SHP77 treated with DMSO at 0.1 percent for 48 hours (cell line): ENCODE measurements at places on chromosomes 11 and 22.

GRCh38 chr22:44524806-44525205, 26.8 kb upstream of the RTL6 start:
- no peak for DNase-seq

DNA sequence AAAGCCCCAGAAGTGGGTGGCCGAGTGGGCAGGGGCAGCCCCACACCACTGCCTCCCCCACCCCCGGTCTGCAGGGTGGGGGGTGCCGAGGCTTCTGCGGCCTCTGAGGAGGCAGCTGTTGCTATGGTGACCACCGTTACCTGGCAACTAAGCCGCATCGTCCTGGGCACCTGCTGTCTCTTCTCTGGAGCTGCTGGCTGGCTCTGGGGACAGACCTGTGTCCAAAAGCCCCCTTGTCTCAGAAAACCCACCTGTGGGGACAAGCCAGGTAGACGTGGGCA, 79.9 kb upstream of the PRR5 start:
- peak; percentile 36 for DNase-seq

DNA sequence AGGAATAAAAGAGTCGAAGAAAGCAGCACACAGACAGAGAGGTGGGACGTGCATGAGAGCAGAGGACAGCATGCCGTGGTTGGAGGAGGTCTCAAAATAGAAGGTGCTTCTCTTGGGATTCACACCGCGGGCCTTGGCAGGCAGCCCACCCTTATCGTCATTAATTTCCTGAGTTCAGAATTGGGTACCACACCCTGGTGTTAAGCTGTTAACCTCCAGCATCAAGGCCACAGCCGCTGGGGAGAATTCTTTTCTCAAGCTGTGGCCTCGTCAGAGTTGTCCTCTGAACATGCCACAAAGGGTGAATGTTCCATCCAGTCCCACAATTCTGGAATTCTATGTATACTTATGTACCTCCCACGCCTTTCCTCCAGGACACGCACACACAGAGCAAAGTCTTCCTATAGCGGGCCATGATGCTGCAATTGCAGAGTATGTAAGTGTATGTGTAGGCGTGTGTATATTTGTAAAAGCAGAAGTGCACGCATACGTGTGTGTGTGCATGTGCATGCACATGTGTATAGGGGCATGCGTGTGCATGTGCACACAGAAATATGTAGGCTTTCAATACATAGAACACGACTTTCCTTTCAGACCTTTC, 39.0 kb downstream of the ADAMTS8 start:
- DNase-seq: no peak

GRCh38 chr22:22235558-22235957, 9.0 kb upstream of the VPREB1 start:
- DNase-seq: no peak

GRCh38 chr11:70804139-70804837, 406.0 kb downstream of the CTTN start:
- DNase-seq: no peak

DNA sequence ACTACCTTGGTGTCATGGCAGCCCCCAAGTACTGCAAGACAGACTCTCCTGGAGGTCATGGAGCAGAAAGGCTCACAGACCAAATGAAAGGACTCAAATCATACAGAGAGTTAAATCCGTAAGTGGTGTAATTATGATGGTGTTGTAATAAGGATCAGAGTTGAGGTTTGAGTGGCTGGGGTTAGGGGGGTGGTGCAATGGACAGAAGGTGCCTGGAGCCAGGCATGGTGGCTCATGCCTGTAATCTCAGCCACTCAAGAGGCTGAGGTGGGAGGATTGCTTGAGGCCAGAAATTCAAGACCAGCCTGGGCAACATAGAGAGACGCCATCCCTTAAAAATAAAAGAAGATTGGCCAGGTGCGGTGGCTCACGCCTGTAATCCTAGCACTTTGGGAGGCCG, 18.7 kb downstream of the ART5 start:
- no peak for DNase-seq

DNA sequence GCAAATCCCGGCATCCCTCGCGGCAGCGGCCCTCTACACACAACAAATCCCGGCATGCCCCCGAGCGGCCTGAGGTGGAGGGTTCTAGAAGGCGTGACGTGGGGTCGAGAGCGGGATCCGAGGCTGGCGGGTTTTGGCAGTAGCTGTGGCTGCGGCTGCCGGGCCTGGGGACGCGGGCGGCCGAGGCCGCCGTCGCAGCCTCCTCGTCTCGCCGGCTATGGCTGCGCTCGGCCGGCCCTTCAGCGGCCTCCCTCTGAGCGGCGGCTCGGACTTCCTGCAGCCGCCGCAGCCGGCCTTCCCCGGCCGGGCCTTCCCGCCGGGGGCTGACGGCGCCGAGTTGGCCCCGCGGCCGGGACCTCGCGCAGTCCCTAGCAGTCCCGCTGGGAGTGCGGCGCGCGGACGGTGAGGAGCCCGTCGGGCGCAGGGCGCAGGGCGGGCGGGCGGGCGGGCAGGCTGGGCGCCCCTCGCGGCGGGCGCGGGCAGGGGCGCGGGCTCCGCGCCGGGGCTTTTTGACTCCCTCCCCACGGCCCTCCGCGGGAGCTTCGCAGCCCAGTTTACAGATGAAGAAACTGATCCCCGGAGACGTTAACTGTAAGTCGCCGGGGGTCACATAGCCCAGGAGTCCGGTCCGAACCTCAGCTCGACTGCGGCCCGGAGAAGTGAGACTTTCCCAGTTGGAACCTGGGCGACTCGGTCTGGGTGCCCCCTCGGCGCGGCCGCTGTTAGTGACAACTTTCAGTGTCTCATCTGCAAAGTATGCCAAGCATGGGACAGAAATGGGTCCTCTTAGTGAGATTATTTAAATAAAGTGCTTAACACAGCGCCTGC, at the start of gene CCDC117:
CCDC117 (plus strand) TSS at position 63 of the 828 bp plus-strand sequence; CDS start at position 218, 155 bp downstream.
- peak; percentile 78 for DNase-seq

DNA sequence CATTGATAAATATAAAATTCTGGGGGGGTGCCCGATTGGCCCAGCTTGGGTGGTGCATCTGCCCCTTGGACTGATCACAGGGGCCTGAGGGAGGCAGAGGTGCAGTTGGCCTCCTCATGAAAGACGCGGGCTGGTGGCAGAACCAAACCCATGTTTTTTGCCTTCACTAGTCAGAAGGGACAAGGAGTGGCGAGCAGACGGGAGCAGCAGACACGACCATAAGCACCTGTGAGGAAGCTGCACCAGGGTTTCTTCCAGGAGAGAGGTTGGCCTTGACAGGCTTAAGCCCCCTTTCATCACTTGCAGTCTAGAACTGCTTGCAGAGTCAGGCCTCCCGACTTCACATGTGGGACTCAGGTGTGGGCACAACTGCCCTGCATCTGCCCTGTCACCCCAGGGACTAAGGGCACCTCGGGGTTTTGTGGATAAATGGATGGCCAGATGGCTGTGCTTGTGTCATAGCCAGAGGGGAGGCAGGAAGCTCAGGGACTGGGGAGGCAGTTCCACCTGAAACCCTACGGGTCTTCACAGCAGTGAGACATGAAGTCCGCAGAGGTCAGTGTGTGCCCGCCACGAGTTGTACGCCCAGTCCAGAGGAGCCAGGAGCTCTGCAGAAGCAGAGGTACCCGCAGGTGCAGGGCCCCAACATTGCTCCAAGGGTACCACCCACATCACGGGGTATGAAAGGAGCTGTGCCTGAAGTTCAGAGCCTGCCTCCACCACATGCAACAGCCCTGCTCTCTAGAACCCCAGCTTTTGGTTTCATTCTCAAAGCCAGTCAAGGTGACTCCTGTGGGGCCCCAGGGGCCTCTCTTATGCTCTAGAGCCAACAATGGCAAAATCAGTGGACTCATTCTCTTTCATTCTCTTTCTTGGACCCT, 18.2 kb upstream of the SYT13 start:
- no peak for DNase-seq

- no peak for DNase-seq
Measured at GRCh38 chr11:12702999-12703453, 28.8 kb downstream of the TEAD1 start.

GRCh38 chr11:65692367-65692766, 19.7 kb upstream of the KAT5 start:
- no peak for DNase-seq

- no peak for DNase-seq
Measured at GRCh38 chr11:35709376-35709775, 46.8 kb downstream of the TRIM44 start.

DNA sequence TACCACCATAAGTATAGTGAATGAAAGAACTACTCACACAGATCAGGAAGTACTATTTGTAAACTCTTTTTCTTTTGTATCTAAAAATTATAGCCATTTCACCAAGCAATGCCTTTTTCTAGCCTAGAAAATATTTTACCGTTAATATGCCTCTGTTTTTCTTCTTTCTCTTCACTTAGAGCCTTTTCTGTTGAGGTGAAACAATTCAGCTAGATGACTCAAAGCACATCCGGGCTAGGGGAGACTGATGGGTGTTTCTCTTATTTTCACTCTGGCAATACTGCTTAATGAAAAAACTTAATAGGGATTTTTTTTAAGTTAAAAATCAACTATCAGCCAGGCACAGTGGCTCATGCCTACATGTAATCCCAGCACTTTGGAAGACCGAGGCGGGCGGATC, 93.3 kb downstream of the SGSM3 start:
- DNase-seq: no peak

- DNase-seq: no peak
Measured at GRCh38 chr11:34787895-34788294, 128.3 kb downstream of the APIP start.

DNA sequence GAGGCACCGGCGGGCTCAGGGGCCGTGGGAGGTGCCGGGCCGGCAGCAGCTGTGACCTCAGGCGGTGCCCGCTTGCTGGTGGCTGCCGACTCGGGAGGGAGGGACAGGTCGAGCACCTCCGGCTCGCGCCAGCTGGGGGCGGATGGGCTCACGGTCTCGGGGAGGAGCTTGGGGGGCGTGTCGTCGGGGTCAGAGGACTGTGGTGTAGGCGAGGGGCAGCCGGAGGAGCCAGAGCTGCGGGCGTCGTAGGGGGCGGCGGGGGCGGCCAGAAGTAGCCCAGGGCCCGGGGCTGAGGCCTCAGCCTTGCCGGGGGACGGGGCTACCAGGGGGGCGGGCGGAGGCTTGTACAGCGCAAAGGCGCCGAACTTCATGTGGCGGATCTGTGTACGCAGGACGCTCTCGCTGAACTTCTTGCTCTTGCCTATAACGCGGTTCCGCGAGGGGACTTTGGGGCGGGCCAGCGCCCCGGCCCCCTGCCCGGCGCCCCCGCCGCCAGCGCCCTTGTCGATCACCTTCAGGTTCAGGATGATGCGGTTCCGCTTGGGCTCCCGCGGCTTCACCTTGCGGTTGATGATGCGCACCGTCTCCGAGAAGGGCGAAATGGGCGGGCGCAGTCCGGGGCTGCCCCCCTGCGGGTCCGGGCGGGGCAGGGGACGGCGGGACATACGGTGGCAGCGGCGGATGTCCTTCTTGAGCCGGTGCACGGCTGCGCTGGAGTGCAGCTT, 5.5 kb downstream of the CBX6 start:
- no peak for DNase-seq

DNA sequence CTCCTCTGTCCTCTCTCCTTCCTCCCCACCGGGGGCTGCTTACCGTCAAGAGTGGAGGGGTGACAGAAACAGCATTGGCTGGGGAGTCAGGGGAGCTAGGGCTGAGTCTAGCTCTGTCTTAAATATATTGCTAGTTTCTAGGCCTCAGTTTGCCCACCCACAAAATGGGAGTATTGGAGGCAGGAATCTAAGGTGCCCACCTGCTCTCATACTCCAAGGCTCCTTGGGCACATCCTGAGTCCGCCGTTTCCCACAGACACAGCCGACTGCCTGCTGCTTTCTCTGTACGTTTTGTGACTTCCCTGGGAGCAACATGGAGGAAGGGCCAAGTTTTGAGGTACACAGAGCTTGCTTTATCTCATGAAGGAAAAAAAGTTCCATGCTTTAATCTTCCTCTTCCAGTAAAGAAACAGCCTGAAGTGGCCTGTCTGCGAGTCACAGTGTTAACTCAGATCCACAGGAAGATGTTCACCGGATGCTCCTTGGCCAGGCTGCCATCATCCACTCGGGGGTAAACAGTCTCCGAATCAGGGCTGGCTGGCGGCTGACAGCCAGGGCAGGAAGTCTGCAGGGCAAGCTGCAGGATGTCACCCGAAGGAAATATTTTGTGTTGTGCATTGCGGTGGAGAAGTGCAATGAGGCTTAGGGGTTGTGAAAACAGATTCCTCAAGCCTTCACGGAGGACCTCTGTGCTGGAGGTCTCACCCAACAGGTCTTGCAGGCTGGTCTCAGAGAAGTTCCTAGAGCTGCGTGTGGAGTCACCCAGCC, 11.0 kb upstream of the CERK start:
- no peak for DNase-seq

GRCh38 chr11:27894552-27894951, 194.3 kb upstream of the BDNF start:
- DNase-seq: no peak

DNA sequence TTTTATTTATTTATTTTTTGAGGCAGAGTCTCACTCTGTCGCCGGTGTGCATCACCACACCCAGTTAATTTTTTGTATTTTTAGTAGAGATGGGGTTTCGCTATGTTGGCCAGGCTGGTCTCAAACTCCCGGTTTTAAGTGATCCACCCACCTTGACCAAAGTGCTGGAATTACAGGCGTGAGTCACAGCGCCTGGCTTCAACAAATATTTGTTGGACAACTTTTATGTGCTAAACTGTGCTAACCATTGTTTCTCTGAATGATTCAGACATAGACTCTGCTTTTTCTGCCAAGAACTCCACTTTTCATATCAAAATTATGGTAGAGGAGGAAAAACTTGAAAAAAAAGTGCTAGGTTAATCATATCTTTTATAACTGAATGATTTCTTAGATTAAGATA, 36.3 kb downstream of the MMP7 start:
- DNase-seq: no peak

DNA sequence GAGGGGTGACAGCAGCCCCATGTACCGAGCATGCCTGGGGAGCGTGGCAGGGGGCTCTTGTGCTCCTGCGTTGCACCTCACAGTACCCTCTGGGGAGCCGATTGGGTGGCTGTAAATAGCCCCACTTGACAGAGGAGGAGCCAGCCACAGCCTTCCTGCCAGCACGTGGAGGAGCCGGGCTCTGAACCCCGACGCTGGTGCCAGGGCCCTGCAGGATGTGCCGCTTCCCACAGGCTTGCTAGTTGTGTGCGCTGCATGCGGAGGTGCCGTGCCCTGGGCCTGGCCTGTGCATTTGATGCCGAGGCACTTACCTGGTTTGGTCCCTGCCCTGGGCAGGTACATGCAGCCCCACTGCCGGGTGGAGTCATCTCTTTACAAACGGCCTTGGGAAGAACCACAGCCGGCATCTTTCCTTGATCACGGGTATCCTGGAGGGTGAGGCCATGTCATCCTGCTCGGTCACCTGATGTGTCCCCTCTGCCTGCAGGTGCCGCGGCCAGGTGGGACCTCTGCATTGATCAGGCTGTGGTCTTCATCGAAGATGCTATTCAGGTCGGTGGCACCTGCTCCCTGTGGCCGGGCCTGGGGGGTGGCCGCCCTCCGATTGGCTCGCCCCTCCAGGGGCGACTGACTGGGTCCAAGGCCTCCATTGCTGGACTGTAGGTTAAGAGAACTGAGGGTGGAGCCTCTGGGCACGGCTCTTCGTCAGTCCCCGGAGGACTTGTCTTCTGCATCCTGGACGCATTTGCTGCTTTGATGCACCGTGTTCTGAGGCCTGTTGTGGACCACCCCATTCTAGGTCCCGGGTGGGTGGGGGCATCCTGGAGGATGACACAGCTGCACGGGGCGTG, 5.0 kb downstream of the TPCN2 start:
- no peak for DNase-seq

- DNase-seq: no peak
Measured at GRCh38 chr11:107916671-107917241, 11.5 kb upstream of the RAB39A start.

GRCh38 chr11:7849018-7849417, 52.3 kb upstream of the OR5P2 start:
- no peak for DNase-seq

GRCh38 chr11:83448686-83449085, 162.5 kb upstream of the CCDC90B start:
- DNase-seq: no peak

GRCh38 chr11:70531281-70532065, 133.1 kb downstream of the CTTN start:
- DNase-seq: no peak
